ENCODE measurements at places on chromosomes 4 and X.

GRCh38 chr4:33959519-33959918, 2284.8 kb downstream of the ARAP2 start:
- no peak for DNase-seq

DNA sequence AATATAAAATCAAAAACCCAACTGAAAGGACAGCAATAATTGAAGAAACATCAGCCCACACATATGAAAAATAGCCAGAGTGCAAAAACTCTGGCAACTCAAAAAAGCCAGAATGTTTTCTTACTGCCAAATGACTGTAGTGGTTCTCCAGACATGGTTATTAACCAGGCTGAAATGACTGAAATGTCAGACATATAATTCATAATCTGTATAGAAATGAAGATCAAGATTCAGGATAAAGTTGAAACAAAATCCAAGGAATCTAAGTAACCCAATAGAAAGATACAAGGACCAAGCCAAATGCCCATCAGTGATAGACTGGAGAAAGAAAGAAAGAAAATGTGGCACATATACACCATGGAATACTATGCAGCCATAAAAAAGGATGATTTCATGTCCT, 553.3 kb upstream of the KLHL4 start:
- no peak for DNase-seq

- DNase-seq, result peak; percentile 38
Observed at GRCh38 chr4:6658597-6659075, 18.2 kb downstream of the MRFAP1 start.

DNA sequence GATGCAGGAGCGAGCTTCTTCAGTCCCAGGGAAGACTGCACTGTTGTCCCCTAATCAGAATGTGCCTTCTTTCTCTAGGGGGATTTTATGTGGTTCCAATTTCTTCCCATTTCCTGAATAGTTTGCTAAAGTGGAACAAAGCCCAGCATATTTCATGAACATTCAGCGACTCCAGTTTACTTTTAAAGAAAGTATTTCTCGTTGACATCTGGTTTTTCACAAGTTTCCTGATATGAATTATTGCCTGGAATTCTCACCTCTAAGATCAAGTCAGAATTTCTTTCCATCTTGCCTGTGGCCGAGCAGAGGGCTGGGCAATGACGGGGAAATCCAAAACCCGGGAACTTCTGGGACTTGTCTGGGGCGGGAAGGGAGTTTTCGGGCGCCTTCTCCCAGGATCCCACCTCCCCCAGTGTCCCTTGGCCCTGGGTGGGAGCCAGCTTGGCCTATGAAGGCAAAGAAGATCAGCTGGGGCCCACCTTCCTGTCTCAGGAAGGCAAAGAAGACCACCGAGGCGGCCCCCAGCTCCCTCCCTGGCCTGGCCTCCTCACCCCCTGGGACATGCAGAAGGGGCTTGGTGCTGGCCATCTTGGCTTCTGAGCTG, 15.4 kb downstream of the SORCS2 start:
- DNase-seq, result no peak

DNA sequence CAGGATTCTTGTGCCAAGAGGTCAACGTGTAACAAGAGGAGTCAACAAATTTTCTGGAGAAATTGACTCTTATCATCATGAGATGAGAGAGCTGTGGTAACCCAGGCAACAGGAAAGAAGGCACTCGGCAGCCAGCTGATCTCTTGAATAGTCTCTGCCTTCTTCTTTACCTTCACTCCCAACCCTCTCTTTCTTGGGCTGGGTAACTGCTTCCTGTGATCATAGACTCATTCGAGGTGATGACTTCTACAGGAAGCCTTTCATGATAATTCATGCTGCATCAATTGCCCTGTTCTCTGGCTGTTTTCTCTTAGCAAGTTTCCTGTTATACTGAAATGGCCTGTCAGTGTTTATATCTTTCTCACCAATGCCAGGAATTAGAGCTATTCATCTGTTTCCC, 70.8 kb upstream of the FSTL5 start:
- DNase-seq, result no peak

- no peak for DNase-seq
Observed at GRCh38 chr4:141339966-141340365, 119.3 kb downstream of the ZNF330 start.

DNA sequence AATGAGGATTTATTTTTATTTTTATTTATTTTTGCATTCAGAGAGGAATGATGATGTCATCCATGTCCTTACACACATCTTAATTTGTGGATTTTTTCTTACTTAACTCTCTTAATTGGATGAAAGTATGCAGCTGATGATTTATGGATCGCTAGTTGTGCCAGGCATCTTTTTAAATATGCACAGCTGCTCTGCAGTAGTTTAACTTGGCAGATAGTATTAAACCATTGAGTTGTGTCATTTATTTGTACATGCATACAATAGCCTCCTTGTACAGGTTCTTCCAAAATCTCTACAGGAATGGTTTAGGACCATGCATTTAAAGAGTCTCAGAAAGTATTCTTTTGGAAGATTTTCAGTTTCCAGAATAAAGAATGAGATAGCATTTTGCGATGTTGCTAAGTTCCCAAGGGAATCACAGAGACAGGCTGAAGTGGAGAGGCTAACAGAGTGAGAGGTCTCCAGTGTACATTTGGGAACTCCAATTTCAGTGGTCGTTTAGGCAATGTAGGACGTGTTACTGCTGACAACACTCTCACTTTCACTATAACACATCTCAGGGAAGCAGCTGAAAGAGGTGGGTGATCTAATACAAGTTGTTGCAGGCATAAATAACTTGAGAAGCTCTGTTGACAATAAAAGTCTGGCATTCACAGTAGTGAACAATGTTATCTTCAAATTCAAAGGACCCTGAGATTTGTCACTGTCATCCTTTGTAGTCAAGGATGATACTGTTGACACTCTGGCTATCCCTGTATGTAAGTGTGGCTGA, 49.9 kb upstream of the SCRG1 start:
- no peak for DNase-seq

DNA sequence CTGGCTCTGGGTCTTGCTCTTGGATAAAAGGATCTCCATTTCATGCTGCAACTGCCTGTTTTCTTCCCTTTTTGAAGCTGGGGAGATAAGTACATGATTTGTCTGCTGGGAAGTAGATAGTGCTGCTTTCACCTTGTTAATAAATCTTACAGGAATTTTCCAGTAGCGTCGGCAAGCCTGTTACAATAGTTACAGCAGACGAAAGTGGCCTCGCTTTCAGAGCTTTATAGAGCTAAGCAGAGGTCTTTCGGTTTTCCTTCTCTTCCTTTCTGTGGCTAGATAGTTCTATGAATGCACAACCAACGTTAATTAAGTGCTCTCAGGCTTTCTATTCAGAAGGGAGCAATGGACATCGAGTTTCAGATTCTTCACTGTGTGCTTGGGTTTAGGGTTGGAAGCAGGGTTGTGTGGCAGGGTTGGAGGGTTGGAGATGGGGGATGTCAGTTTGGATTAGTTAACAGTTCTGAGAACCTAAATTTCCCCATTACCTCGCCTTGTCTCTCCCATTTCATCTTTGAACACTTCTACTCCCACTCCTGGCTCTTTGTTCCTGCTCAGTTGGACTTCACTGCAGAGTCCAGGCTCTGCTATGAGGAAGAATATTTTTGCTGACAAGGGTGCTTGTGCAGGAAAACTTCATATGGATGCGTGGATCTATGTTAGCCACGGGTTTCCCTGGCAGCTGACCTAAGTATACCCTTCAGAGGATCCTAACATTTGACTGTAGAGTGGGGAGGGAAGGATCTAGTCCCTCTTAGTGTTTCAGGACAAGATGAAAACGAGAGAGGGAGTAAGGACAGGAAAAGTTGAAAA, 237.9 kb downstream of the ARHGAP10 start:
- no peak for DNase-seq

DNA sequence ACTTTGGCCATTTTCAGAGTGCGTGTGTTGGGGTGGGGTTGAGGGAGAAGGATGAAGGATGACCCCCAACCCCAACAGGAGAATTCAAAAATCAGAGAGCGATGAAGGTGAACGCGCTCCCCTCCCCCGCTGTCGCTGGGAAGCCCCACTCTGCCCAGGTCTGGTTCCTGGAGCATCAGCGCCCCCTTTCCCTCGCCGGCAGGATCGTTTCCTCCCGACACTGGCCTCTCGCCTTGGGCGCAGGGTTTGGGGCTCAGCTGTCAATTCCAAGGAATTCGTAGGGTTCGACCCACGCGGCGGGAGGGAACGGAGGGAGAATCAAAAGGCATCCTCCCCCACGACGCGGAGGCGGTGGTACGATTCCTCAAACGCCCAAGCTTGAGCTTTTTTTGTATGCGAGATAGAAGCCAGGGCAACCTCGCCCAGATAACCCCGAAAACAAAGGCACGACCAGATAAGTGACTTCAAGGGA, 1.0 kb upstream of the PDGFRA start:
- DNase-seq, result no peak

- no peak for DNase-seq
Observed at GRCh38 chrX:133265331-133265730, 47.2 kb upstream of the TFDP3 start.

- DNase-seq, result no peak
Observed at GRCh38 chr4:142383800-142384470, 462.2 kb downstream of the INPP4B start.

DNA sequence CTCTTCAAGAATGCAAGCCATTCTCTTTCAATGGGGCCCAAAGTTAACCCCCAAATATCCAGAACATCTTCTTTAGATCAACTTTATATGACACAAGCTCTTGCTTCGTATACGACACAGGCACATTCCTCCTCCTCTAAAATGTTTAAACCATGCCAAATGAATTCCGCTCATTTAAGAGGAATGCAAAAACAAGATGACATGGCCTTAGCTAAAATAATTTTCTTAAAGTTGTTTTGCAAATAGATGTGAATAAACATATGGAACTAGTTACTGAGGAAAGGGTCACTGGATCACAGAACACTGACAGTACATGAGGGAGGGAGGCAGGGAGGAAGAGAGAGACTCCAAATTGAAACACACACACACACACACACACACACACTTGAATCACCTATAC, 97.4 kb downstream of the RASL11B start:
- DNase-seq, result no peak

DNA sequence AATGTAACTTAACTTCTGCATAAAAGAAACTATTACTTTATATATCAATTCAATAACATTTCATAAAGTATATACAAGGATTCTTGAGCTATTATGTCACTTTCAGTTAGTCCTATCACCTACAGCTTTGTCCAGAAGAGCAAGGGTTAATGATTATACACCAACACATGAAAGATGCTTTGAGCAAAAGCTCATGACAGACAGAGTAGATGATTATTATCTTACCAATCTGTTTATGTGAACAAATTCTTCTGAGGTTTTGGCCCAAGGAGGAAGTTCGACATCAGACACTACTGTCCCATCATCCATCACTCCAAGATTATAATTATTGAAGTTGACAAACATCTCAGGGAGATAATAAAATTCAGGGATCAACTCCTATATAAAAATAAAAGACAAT, 166.7 kb upstream of the MAB21L2 start:
- DNase-seq, result no peak

DNA sequence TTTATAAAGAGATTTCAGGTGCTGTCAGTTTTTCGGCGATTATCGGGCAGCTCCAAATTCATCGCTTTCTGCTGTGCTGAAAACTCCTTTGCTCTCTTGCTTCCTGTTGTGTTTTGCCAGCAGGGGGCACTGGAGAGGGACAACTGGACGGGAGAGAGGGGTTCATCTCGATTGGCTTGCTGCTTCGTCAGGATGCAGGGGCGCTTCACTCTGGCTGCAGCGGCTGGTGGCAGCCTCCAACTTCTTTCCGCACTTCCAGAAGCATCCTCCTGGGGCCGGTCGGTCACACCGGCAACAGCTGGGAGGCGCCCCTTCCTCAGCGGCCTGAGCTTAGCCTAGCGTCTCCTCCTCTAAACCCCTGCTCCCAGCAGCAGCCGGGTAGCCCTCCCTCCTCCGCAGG, 29.5 kb downstream of the MSL3 start:
- peak; percentile 47 for DNase-seq

DNA sequence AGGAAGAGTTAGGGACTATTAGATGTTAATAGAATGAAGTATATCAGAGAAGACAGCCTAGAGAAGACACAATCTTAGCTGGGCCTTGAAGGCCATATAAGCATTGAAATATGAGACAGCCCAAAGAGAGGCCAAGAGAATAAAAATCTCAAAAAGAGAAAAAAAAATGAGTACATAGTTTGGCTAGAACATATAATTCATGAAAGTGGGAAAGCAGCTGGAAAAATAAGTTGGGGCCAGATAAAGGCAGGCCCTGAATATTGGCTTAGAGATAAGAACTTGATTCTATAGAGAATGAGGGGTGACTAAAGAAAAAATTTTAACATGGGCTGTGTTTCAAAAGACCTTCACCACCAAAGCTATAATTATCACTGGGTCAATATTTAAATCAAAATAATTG, 7.4 kb upstream of the UTP3 start:
- no peak for DNase-seq

- no peak for DNase-seq
Observed at GRCh38 chrX:68588602-68589371, 58.7 kb upstream of the STARD8 start.

DNA sequence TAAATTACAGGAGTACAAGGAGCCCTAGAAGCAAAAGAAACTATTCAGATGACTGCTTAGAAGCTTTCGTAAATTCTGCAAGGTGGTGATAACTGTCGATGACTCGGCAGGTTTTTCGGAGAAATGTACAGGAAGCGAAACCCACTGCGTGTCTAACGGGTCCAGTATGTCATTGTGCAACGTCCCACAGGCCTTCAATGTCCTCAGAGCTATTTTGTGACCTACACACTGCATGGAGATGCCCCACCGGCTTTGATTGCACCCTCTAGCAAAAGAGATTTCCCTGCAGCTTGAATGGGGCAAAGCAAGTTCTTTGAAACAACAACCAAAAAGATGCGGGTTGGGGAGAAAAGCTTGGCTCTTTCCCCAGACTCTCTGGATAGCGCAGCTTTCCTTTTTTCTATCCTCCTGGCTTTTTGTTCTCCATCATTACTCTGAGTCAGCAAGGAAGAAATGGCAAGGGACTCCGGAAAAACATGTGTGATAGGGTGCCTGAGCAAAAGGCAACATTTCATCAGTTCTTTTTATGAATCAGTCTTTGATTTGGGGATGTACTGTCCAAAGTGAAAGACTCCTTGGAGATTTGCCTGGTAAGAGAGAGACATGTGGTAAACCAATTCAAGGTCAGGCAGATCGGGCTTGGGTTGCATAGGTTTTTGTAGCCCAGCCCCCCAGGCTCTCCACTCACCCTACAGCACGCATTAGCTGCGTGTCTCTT, 112.0 kb upstream of the TBL1X start:
- DNase-seq, result no peak

- DNase-seq, result no peak
Observed at GRCh38 chr4:52091801-52092200, 40.7 kb downstream of the SPATA18 start.

DNA sequence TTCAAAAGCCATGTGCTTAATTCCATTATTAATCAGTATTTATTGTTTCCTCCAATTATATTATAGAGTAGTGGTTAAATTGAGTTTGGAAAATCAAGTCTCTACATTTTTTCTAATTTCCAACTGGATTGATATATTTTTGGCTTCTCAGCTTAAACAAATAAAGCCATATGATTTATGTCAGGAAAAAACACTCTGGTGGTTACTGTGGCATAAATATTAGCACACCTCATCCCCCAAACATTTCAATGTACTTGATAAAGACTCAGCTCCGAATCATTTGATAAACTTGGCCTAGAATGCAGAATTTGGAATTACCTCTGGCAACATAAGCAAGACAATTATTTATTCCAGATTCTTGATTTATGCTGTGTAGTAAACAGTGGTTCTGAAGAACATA, 2313.8 kb downstream of the ARAP2 start:
- no peak for DNase-seq

- no peak for DNase-seq
Observed at GRCh38 chrX:1679238-1679637, 64.4 kb downstream of the ASMT start.

GRCh38 chr4:125891597-125892258, 577.0 kb downstream of the FAT4 start:
- no peak for DNase-seq

Data from stimulated activated CD4-positive, alpha-beta T cell treated with anti-CD3 and anti-CD28 coated beads, Interleukin-1b, Interleukin-23, amount 100 ng/mL, for 24 hours (primary cell).